ENCODE measurements at places on chromosomes 1 and 21. TPM values are rescaled to one million over a fixed set of nuclear protein-coding genes. Genes with fewer than 3 reads are reported as not detected.
A peak's percentile ranks its signal among the peaks of the same experiment; 100 is the strongest.

- peak; percentile 84 for DNase-seq
Measured at GRCh38 chr1:40919475-40920011, 57.4 kb upstream of the CITED4 start.

DNA sequence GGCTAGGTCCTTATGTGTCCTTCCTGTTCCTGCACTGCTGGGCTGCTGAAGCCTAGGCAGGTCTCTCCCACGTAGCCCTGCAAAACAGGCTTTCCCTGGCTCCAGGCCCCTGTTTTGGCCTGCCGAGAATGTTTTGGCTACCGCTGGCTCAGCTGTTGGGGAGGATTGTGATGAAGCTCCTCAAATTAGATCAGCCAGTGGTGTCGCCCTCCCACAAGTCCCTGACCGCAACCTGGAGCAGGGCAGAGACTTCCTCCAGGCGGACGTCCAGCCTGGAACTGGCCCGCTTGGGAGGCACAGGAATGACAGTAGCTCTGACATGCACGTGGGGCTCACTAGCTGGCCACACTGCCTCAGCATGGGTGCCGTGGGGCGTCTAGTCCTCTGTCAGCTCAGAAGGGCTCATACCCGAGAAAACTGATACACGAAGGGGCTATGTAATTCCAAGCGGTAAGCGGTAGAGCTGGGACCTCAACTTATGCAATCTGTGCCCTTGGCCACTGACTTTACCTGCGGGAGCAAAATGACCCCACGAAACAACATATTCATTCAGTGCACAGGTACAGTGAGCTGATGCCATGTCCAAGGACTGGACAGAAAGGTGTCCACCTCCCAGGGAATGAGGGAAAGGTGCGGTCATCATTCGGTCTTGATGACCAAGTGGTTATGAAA lies 26.6 kb downstream of the DHRS3 start:
- no peak for DNase-seq

CPT2 gene
- 6.9 TPM for total RNA-seq

ALX3 gene
- 0.68 TPM for total RNA-seq

C1orf226 gene
- total RNA-seq, result 4.4 TPM

F13B gene
- not detected for total RNA-seq

DNA sequence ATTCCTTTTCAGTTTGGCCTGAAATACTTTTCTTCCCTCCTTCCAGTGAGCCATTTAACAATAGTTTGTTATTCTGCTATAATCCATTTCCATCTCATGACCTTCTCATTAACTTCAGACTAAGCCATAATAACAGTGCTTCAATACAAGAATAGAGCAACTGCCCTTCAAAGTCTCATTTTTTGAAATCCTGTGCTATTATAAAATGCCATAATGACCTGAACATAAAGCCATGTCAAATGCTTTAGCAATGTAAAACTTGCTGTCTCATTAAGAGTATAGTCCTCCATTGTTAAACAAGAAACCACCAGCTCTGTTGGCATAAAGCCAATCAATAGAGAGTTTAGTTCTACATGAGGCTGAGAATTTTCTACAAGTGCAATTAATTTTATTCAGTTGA lies 9.6 kb upstream of the PIGK start:
- no peak for DNase-seq

- no peak for DNase-seq
Measured at GRCh38 chr1:36420409-36420808, 22.7 kb upstream of the LSM10 start.

- DNase-seq, result peak; percentile 39
Measured at GRCh38 chr1:192609110-192610079, 26.6 kb upstream of the RGS13 start.

DNA sequence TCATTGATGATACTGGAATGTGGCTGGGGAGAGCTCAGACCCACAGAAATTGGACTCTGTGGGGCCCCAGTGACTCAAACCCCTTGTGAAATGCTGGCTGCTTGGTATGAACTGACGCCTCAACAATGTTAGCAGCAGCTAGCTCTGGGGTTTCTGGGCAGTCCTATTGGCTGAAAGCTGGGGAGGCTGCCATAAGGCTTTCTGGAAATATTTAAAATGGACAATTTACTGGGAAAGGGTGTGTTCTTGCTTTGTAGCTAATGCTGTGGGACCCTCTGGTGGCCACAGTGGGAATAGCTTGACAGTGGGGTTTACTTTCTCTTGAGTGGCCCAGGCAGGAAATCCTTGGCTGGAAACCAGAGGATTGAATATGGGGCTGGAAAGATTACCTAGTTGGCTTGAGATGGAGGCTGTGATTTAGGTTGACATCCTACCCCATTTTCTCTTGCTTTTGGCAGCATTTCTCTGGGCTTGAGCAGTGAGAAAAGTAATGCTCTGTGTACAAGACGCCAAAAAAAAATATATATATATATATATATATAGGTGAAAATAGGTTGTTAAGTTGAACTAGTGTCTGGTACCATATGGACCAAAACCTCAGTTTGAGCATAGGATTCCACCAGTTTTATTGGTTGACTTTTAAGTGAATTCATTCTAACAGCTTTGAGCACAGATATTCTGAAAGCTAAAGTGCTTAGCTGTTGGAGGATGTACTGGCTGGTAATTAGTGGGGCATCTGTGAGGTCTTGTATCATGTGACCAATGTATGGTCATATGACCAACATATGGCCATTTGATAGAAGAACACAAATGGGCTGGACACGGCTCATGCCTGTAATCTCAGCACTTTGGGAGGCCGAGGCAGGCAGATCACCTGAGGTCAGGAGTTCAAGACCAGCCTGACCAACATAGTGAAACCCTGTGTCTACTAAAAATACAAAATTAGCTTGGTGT lies 8.2 kb upstream of the S100A10 start:
- DNase-seq, result peak; percentile 86

KRTAP7-1 gene
- total RNA-seq, result not detected

DNA sequence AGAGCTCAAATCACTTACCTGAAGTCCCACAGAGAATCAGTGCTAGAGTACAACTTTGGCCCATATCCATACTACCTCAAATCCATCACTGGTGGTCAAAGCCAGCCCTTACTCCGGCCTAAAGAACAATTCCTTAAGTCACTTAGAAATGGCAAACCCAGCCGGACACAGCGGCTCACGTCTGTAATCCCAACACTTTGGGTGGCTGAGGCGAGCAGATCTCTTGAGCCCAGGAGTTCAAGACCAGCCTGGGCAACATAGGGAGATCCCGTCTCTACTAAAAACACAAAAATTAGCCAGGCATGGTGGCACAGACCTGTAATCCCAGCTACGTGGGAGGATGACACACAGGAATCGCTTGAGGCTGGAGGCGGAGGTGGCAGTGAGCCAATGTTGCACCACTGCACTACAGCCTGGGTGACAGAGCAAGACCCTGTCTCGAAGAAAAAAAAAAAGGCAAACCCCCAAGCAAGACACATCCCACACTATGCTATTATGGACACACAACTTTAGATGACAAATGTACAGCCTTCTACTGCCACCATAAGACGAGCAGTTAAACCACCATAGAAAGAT lies 24.0 kb downstream of the NPHP4 start:
- no peak for DNase-seq
